ENCODE measurements at places on chromosomes 3 and 15. TPM values are rescaled to one million over a fixed set of nuclear protein-coding genes. Genes with fewer than 3 reads are reported as not detected.

DNA sequence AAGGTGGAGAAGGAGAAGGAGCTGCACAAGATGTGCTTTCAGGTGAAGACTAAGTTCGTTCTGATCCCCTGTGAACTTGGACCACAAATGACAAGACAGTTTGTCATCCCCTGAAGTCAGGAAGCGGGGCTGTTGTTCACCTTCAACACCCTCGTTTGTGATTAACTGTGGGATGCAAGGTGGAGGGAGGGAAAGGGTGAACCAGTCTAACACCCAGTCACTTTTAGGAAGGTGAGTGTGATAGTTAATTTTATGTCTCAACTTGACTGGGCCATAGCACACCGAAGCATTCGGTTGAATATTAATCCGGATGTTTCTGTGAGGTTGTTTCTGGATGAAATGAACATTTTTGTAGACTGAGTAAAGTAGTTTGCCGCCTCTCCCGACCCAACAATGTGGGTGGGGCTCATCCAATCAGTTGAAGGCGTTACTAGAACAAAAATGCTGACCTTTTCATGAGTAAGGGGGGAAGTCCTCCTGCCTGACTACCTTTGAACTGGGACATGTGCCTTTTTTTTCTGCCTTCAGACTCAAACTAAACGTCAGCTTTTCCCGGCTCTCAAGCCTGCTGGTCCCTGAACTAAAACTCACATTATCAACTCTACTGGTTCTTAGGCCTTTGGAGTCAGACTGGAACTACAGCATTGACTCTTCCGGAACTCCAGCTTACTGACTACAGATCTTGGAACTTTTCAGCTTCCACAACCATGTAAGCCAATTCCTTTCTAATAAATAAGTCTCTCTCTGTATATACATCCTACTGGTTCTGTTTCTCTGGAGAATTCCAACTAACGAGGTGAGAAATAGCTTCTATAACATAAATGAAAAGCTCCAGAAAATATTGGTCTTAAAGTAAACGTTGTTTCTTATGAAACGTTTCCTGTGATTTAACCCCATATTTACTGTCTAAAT, 264.0 kb upstream of the SLITRK3 start:
- DNase-seq, result no peak

GRCh38 chr3:62582495-62583172, 209.3 kb upstream of the FEZF2 start:
- DNase-seq, result no peak

The KNG1 gene
- not detected for total RNA-seq

DNA sequence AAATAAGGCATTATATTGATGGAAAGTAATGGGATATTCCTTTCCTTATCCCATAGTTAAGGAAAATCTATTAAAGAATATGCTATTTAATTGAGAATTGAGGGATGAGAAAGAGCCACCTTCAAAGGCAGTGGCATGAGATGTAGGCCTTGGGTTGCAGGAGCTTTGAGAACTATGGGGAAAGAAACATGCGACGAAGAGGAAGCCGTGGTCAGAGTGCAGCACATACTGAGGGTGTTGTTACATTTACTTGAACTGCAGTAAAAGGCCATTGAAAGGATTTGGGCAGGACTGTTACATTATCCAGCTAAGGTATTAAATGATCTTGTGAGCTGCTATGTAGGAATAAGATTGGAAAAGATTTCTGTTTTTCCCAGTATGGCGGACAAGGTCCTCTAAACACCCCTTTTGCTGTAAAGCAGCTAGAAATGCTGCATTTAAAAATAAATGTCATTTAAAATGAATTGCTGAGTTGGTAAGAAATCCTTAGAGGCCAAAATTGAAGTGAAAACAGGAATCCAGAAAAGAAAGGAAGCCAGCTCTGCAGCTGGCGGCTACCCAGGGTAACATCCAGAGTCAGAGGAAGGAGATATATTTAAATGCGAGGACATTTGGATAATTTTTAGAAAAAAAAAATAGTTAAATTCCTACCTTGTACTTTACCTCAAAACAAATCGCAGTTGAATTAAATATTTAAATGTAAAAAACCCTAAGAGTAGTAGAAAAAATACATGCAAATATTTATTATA, 61.7 kb downstream of the IL1RAP start:
- DNase-seq, result no peak

- no peak for DNase-seq
These were observed 59.8 kb downstream of the AGTR1 start for GRCh38 chr3:148757238-148758215.

DNA sequence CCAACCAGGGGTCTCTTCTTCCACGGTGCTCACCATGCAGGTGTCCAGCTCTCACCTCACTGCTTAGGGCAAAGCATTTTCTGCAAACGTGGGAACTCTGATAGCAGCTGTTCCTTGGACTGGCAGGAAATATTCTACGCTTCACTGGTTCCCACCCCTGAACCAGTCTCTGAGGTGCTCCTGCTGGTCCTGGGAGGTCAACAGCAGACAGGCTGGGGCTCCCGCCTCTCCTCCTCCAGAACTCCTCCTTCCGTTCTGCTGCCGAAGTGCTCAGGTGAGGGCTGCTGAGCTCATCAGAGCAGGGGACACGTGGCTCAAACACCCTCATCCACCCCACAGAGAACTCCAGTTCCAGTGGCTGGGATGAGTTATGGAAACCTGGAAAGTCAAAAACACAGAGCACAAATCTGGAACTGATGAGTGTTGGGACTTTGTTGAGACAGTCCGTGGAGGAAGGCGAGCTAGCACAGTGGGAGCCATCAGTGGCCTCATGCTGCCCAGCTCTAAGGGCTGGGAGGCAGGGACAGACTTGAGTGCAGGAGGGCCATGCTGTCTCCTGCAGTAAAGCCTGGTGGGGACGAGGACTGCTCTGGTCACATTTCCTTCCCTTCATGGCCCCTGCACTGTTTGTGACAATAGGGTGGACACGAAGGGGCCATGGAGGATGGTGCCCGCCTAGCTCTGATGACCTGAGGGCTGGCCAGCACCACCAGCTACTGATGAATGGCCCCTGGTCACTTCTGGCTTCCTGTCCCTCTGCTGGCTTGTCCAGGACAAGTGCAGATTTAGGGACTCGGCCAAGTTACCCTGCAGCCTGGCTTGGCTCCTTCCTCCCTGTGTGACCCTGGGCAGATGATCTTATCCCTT, 137.8 kb downstream of the KLF13 start:
- DNase-seq, result no peak

The POLG gene
- 43.5 TPM for total RNA-seq

DNA sequence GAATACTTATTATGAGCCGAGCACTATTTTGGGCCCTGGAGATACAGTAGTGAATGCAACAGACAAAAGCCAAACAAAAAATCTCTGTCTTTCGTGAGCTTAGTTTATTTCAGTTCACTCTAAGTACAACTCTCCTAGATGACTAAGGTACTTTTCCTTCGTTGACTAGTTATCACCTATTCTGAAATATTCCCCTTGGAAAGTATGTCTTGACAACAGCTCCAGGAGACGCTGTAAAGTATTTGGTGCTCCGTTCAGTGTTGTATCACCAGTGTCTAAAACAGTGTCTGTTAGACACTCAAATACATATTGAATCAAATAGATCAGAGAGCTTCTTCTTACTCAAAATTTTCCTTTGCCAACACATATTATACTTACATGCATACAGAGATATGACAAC, 119.6 kb downstream of the TFDP2 start:
- DNase-seq, result no peak

DNA sequence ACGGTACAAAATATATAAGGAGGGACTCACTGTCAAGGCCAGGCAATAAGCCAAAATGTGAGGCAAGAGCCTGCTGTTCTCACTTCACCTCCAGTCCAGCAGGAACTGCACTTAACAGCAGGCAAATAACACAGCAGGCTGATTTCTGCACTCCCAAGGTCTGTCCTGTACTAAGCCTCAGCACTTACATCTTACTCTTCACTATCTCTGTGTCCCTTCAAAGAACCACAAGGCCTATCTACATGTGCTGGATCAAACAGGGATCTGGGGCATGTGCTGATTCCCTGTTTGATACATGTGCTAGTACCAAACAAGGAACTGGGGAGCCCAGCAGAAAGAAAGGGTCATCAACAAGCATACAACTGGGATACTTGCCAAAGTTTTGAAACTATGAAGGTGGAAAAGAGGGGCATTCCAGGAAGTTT, 22.2 kb downstream of the UACA start:
- no peak for DNase-seq

DNA sequence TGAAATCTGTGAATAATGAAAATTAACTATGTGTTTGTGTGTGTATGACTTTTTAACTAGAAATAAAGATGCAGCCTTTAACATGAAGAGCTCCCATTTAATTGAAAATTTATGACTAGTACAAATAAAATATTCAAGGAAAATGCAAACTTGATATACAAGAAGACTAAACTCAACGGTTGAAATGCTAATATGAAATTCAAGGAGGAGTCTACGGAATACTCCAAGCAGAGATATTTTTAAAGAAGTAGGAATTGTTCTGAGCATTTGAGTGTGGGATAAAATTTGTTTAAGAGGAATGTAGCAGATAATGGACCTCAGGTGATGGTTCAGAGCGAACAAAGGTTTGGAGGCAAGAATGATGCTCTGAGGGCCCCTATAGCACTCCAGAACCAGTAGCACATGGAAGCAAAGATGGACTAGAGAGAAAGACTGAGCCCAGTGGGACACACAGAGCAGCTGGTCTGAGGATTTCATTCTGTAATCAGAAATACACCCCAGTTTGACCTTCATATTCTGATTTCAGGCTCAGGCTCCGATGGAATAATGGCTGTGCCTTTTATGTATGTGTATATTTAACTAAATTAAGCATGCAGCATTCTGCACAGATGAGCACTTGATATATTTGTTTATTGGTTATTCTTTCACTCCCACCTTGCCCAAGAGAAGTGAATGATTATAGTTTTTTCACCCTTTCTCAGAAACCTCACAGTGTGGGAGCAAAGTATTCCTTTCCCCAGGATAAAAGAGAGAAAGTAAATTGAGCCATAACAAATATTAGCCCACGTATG, 227.1 kb downstream of the ZPLD1 start:
- no peak for DNase-seq

Data from neural progenitor cell (in vitro differentiated cells).